Fibroblast of the aortic adventitia (primary cell): ENCODE measurements at places on chromosomes 4 and X.

DNA sequence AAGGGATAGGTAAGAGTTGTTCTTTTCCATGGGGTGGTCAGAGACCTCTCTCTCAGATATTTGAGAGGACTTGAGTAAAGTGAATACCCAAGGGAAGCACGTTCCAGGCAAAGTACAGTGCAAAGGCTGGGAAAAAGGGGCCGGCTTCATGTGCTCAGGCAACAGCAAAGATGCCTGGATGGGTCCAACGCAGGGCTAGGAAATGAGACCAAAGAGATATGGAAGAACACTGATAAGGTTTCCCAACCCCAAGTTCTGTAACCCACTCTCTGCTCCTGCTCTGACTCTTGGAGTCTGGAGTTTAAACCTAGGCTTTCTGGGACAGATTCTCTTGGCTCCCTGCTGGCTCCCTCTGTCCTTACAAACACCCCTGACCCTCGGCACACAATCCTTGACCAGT, 36.2 kb upstream of the PROM1 start:
- no peak for DNase-seq

DNA sequence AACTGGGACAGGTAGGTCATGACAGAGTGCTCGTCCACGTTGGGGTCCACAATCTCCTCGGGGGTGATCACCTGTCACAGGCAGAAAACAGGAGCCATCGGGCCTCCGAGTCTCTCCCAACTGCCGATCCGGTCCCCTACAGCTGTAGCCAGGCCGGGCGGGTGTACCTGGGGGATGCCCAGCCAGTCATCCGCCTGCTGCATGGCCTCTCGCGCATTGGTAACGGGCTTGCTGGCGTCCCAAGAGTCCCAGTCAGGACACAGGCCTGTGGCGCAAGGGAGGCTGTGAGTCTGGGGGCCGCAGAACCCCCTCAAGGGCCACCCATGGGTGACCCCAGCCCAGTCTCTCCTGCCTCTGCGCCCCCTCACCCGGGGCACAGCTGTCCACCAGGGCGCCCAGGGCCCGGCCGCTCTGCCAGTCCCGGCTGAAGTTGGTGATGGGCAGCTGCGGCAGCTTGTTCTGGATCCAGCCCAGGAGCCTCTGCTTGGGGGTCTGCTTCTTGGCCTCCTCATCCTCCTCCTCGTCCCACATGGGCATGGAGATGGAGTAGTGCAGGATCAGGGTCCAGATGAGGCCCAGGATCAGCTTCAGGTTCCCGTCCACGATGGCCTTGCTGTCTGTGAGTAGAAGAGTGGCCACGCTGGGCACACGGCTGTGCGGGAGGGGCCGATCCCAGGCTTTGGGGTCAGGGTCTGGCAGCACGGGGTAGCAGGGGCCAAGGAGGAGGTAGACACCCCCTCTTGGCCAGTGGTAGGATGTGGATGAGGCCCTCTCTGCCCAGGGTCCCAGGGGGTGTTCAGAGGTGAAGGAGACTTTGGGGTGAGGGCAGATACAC, 6.7 kb downstream of the FLNA start:
- DNase-seq = no peak

- DNase-seq = peak; percentile 59
These were observed 60.1 kb downstream of the SH2D1A start for GRCh38 chrX:124406294-124407014.

DNA sequence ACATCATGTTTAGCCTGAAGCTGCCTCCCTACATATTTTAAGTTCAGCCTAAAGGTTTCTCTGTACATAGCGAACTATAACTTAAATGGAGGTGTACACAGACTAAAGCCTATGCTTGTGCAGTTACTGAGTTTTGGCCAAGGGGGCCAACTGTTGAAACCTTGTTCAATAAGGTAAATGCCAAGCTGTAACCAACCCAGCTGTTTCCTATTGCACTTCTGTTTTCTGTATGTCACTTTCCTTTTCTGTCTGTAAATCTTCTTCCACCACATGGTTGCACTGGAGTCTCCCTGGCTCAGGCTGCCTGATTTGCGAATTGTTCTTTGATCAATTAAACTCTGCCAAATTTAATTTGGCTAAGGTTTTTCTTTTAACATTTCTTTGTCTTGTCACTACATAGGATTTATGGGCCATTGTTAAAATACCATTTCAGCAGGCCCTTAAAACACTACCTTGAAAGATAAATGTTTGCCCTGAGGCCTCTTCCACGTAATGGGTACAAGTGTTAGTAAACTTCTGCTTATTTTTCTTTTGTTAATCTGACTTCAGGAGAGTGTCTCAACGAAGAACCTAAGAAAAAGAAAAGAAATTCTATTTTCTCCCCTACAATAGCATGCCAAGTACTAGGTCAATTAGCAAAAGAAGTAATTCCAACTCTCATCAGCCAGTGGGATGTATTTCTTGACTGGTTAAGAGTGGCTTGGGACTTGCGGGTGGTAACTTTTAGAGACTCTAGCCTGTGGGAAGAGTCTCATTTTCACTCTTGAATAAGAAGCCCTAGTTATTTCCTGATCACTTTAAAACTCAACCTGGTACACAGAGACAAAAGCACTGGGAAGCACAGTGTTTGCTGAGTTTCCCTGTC, 45.7 kb upstream of the PRSS12 start:
- DNase-seq = no peak

DNA sequence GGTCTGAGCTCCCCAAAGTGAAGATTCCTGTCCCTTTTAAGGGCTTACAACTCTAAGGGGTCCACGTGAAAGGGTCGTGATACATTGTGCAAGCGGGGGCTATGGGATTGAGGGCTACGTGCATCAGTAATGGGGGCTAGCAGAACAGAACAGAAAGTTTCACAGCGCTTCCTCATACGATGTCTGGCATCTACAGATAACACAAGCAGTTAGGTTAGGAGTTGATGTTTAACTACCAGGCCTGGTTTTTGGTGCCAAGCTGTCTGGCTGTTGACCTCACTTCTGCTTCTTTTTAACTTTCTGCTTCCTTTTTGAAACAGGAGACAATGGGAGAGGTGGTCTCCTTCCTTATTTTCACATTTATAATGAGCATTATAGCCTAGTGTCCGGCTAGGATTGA, 368.6 kb upstream of the CXorf51A start:
- no peak for DNase-seq

DNA sequence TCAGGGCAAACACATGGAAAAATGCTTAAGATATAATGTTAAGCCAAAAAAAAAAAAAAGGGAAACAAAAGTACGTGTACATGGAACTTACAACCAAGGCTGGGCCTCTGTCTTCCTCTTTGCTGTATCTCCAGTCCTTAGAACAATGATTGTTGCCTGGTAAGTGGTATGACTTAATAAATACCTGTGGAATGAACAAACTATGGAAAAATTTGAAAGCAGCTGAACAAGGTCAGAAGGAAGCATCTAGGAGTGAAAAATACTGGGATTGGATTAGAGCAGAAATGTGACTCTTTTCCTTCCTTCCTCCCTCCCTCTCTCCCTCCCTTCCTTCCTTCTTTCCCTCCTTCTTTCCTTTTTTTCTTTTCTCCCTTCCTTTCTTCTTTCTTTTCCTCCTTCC, 54.2 kb upstream of the SMIM10 start:
- peak; percentile 82 for DNase-seq

GRCh38 chr4:25494166-25494565, 117.1 kb downstream of the ANAPC4 start:
- no peak for DNase-seq

DNA sequence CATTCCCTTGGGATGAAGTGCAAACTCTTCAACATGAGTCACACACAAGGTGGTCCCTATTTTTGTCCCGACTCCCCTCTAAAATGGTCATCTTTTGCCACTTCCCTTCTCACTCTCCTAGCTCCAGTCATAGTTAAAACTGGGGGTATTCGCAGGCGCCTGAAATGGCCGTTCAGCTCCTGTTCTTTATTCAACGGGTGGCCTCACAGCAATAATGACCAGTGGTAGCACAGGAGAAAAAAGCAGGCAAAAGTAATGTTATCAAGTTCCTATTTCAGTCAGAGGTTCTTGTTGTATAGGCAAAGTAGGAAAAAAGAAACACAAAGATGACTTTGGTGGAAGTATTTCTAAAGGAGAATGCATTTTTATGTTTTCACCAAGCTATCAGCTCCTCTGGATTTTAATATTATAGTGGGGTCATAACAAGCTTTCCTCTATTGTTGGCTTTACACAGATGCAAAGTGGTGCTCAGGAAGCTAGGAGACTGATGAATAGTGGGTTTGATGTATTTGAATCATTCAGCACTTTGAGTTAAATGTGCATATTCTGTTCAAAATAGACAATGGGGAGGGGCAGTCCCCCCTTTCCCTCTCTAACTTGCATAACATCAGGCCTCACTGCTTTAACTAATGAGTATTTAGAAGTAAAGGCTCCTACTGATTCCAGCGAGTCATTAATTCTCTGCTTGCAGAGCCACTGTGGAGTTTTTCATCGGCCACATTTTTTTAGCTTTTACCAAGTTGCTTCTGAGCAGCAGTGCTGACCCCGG, 171.2 kb upstream of the NDP start:
- no peak for DNase-seq

- DNase-seq = no peak
These were observed 244.6 kb upstream of the BOD1L1 start for GRCh38 chr4:13872155-13872554.

DNA sequence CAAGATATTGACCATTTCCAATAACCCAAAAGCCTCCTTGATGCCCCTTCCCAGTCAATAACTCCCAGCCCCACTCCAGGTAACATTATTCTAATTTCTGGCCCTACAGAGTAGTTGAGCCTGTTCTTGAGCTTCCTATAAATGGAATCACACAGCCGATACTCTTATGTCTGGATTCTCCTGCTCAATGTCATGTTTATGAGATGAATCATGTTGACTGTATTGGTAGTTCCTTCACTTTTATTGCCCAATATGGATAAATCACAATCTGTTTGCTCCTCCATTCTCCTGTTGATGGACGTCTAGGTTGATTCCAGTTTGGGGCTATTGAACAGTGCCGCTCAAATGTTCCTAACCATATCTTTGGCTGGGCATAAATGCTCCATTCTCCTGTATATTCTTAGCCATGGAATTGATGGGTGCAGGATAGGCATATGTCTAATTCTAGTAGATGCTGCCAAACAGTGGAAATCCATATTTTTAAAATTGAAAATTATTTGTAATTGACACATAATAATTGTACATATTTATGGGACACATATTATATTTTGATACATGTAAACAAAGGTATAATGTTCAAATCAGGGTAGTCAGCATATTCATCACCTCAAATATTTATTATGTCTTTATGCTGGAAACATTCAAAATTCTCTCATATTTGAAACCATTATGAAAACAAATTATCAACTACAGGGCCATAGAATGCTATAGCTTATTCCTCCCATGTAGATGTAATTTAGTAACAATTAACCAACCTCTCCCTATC, 40.5 kb upstream of the SLC2A9 start:
- no peak for DNase-seq

GRCh38 chrX:101787934-101788333, 128.3 kb upstream of the ARMCX2 start:
- no peak for DNase-seq

DNA sequence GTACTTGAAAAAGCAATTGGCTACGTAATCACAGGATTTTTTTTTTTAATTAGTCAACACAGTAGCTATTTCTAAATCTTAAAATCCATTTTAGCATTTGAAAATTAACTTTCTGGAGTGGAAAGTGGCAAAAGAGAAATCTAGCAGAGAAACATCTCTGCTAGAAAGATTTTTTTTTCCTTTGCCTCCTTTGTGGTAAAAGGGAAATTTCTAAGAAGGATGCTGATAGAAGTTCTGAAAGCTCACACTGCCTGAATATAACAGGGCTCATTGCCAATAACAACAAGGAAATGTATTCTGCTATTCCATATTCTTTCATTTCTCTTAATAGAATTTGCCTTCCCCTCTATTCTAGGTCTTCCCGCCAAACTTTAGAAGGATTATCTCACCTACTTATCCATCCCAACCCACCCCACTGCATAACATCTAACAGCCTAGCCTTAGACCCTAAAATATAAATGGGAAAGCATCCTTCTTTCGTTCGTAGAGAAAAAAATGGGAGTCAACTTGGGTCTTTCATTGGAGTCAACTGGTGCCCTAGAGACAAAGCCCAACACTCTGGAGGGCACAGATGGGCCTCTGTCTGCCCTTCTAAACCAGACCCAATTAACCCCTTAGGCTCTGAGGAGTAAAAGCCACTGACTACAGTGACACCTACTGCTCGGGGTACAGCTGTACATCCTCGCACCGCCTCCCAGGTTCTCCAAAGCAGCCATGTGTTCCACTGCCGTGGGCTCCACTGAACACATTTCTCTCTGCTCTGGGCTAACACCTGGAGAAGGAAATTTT, 103.9 kb downstream of the MAML3 start:
- DNase-seq = peak; percentile 54

DNA sequence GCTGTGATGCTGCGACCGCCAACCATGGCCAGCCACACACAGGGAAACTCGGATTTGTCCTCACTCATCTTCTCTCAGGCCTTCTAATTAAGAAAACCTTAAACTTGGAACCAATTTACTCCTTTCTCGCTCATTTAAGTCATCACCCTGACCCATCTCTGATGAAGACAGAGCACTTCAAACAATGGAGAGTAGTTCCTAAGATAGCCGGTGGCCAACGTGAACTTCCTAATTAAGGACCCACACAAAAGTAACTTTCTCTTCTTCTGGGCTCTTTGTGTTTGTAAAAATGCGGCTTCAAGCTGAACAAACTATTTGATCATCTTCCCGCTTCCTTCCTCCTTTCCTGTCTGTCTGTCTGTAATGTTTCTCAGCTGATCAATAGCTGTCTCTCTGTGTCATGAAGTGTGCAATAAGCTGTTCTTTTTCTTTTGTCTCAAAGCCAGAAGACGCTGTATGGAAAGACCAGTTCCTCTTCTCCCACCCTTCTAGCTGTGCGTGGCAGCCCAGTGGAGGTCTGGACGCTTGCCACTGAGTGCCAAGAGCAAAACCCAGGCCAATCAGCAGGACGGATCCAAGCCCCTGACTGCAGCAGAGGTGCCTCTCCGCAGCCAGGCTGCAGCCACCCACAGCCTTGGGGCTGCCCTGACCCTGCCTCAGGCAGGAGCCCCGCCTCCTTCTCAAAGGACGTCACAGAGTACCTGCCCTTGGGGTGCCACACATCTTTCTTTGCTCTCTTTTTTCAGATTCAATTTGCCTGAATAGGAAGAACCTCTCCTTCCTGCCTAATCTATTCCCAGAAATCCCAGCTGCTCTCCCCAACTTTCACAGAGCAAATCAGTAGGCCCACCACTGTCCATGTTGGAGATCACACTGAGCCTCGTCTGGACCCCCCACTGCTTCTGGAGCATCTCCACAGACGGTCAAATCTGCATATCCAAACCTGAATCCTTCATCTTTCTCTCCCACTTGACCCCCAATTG, 59.3 kb downstream of the MAML3 start:
- no peak for DNase-seq

DNA sequence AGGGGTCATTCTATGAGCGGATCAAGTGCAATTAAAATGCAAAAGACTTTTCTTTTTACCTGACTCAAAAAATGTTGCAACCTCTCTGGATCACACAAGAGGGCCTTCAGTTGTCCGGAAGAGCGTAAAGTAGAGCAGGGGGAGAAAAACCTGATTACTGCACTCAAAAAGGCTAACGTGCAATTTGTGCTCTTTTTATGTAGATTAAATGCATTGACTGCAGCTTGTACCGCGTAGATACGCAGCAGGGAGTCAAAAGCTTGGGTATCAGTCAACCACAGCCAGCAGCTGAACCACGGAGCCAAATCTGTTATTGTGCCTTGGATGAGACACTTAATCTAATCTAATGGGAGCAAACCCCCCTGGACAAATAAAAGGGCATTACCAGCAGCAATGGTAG, 107.3 kb upstream of the RAI2 start:
- DNase-seq = no peak

GRCh38 chr4:57211131-57211530, 100.9 kb upstream of the IGFBP7 start:
- no peak for DNase-seq

- no peak for DNase-seq
These were observed 25.5 kb downstream of the PALLD start for GRCh38 chr4:168522356-168522755.

GRCh38 chrX:21840193-21840545, 752 bp downstream of the MBTPS2 start:
- DNase-seq = peak; percentile 23
